GM23248 (cell line): ENCODE measurements at places on chromosomes 3 and 15. TPM values are rescaled to one million over a fixed set of nuclear protein-coding genes. Genes with fewer than 3 reads are reported as not detected.

FILIP1L gene
- total RNA-seq = 45.0 and 48.2 TPM in 2 replicates

DNA sequence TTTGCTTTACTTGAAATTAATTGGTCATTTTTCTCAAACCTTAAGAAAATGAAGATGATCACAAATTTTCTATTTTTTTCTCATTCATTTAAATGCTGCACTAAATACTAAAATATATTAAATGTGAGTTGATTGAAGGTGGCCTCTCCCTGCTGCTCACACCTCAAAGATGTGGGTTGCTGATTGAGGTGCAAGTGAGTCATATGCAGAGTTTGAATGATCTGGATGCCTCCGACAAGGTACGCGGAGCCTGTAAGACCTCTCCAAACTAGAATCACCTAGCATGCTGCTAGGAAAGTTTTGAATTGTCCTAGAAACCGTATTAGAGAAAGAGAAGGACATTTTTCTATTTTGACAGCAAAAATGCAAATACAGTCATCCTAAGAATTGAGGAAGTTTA is 211.3 kb upstream of the FEZF2 start:
- H3K4me1 ChIP-seq = peaks cover 33% of the 10 kb centered on the region
- H3K36me3 ChIP-seq = no peaks in the 10 kb centered on the region
- no peak for DNase-seq
- no peak overlapping the region for H3K4me3 ChIP-seq

RASL12 gene
- total RNA-seq = not detected in 2 replicates

- H3K27me3 ChIP-seq = no peaks in the 10 kb centered on the region
- H3K27ac ChIP-seq = no peak overlapping the region
- no peak for DNase-seq
- H3K4me1 ChIP-seq = no peaks in the 10 kb centered on the region
Observed at GRCh38 chr15:38243278-38244055, 9.2 kb upstream of the SPRED1 start.

DNA sequence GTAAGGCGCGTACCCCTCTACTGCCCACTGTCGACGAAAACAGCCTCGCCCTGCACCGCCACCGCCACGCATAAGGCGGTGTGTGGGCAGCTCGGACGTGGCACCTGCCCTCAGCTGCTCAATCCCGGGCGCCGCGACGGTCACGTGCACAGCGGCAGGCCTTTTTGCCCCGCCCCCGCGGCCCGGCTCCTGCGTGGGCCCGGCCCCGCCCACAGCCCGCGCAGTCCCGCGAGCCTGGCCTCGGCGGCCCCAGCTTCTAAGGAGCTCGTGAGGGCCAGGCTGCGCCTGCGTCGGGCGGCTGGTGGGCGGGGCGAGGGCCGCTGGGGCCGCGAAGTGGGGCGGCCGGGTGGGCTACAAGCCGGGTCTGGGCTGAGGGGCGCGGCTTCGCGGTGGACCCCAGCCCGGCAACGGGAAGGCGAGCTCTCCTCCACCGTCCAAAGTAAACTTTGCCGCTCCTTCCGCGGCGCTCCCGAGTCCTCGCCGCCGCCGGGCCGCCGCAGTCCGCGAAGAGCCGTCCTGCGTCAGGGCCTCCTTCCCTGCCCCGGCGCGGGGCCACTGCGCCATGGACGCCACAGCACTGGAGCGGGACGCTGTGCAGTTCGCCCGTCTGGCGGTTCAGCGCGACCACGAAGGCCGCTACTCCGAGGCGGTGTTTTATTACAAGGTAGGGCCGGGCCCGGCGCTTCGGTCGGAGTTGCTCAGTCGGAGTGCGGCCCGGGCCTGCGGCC is at the start of gene CAPN7:
TSS of gene CAPN7 (plus strand) at position 313 of the 728 bp plus-strand sequence. CDS start at position 563, 250 bp downstream.
- no peaks in the 10 kb centered on the region for H3K27me3 ChIP-seq
- peak within 1 kb of the TSS; percentile 73 for H3K27ac ChIP-seq
- peak; percentile 99 for DNase-seq
- peaks cover 13% of the 10 kb centered on the region for H3K36me3 ChIP-seq
